Body of pancreas (tissue), 4 donors: ENCODE measurements at places on chromosomes 4 and X.

DNA sequence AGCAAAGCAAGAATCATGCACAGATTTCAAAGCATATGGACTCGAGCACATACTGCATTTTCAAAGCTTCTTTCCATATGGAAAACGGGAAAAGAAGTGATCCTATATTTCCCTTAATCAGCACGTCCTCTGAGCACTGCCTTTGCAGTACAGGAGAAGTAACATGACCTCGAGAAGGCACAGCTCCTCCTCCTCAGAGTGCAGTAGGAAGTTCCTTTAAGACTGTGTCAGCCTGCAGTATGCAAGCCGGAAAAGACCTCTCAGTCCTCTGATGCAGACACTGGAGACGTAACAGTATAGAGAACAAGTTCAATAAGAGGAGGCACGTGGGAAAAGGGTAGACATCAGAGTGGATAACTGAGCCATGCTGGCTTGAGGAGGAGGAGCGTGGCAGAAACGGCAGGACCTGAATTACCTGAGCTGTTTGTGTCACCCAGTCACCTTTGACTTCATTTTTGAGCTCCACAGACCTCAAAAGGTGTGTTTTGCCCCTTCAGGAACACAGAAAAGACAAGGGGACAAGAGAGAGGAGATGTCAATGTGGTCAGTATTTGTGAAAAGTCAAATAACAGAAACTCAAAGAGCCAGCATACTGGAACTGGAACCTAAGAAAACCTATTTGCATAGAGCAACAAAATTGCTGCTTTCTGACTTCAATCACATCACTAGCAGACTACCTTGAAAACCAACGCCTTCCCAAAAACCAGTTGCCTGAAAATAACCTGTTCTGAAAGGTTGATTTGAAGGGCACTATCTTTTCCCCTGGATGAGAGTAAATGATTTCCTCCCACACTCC, 20.8 kb downstream of the IRF2 start:
- DNase-seq = peak; percentile 65

DNA sequence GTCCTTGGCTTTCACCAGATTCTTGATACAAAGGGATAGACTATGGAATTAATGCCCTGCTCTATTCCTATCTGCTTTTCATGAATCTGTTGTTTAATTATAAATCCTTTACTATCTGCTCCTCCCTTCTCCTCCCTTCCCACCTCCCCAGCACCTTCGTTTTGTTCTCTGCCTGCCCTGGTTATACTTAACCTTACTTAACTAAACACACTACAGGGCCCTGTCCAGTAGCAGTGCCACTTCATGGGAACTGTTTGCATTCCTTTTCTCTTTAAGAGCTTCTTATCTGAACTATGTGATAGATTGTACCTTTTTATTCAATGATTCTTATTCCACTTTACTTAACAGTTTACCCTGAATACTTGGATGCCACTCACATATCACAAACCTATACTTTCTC, 830 bp downstream of the HOPX start:
- no peak for DNase-seq

GRCh38 chr4:41358647-41359421, 102.1 kb downstream of the UCHL1 start:
- peak; percentile 20 for DNase-seq

GRCh38 chr4:55910140-55910539, 38.6 kb upstream of the CEP135 start:
- DNase-seq = no peak

DNA sequence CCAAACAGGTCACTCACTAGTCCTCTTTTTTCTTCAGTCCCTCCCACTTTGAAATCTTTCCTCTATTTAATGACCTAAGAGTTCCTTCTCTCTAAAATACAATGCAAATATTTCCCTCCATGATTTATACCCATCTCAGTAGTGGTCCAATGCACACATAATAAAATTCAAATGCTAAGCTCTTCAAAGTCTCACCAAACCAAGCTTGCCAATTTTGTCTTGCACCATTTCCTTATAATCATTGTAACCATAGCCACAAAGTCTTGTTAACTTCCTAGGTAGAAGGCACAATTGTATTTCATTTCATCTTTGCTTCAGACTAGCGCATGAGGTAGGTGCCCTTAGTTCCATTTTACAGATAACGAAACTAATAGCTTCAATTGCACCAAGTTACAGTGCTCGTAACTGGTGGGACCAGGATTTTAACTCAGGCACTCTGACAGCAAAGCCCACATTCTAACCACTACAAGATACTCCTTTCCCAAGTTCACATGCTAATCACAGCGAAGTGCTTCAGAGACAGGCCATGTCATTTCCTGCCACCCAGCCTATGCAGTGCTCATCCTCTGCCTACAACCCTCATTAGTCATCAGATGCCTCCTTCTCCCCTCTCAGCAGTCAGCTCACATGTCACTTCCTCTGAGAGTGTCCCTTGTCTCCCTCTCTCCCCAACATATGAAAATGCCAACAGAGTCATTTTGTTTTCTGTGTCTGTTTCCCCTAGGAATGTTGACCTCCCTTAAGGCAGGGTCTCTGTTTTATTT, 66.9 kb upstream of the PPARGC1A start:
- no peak for DNase-seq

DNA sequence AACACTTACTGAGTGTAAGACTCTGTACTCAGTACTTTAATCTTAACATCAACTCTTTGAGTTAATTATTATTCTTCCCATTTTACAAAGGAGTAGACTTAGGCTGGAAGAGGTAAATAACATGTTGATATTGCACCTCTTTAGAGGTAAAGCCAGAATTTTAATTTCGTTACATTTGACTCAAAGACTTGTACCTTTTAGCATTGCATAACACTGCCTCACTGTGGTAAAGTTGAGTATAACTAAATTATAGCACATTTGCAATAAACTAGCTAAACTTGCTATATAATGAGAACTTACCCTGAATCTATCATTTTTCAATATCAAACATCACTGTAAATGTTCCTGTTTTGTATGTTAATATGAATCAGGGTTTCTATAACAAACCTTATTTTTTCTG, 218.5 kb downstream of the PRR32 start:
- no peak for DNase-seq
